Eye (tissue), 1 donor: ENCODE measurements at places on chromosomes 16 and 17.

- DNase-seq: no peak
Observed at GRCh38 chr16:55539488-55539887, 27.0 kb upstream of the CAPNS2 start.

DNA sequence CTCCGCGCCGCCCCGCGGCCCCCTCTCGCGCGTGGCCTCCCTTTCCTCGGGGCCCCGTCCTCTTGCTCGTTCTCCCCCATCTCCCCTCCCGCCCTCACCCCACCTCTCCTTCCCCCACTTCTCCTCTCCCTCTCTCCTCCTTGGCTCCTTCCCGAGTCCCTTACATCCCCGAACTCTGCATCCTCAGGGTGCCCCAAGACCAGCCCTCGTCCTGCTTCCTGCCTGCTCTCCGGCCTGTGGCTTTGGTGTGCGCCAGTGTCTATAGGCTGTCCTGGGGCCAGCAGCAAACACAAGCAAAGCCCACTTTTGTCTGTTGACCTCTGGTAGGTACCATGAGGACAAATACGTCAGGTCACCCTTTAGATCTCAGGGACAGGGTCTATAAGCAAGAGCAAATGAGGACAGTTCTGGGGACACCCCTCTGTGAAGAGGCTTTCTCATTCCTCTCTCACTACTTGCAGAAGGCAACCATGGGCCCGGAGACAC lies 284 bp upstream of the COPZ2 start:
- peak; percentile 51 for DNase-seq

GRCh38 chr17:10247810-10248209 lies 49.4 kb upstream of the GAS7 start:
- no peak for DNase-seq

- peak; percentile 72 for DNase-seq
Observed at GRCh38 chr17:76271669-76272540, 6.8 kb downstream of the UBALD2 start.

- peak; percentile 44 for DNase-seq
Observed at GRCh38 chr16:21685034-21685455, 21.3 kb downstream of the OTOA start.

DNA sequence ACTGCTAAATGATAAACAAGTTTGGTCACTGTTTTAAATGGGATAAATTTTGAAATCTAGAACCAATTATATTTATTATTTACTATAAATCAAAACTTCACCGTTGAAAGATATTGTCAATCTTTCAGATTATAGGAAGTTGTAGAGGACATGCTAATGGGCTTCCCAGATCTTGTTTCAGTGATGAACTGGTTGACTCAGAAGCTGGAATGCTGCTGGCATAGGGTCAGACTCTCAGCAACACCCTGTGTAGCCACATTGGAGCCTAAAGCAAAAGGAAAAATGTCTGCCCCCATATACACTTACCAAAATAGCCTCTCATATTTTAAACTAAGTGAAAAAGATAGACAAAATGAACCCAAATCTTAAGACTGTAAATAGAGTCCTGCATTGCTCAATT lies 916.9 kb upstream of the SOX9 start:
- no peak for DNase-seq

- no peak for DNase-seq
Observed at GRCh38 chr16:56910654-56911539, 21.0 kb upstream of the HERPUD1 start.

DNA sequence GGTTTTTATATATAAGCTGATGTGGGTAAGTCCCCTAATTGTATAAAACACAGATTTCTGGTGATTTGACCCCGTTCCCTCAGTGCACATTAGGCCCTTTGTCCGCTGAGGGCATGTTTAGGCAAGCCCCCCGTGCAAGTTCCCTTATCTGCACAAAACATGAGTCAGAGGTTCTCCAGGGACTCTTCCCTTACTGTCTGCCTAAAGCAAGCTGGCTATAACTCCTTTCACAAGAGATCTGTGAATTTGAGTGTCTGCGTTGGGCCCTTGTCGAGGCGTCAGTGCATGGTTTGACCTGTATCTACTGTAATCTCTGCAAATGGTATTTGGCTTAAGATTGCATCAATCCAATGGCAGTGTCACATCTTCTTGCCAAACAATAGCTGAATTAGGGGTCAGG lies 712.8 kb downstream of the CDH8 start:
- DNase-seq: peak; percentile 4

GRCh38 chr17:62164747-62165722 lies 100.0 kb upstream of the MED13 start:
- DNase-seq: no peak

DNA sequence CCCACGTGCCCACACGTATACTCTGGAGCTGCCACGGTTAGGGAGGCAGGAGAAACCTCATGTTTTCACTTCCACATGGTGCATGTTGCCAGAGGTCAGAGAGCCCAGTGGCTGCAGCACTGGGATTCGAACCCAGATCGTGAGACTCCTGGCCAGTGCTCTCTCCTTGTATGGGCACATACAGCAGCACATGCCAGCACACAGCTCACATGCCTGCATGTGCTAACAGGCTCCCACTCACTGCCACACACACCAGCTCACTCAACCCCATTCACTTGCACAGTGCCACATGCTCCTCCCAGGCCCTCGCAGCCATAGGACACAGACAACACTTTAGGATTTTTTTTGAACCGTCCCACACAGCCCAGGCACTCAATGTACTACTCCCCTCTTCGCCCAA lies 49.5 kb upstream of the MRPS23 start:
- DNase-seq: no peak

- DNase-seq: no peak
Observed at GRCh38 chr17:71488851-71489250, 632.0 kb upstream of the SOX9 start.

- DNase-seq: peak; percentile 30
Observed at GRCh38 chr16:4591706-4592470, 22.8 kb downstream of the UBALD1 start.

GRCh38 chr17:64402469-64402868 lies 11.8 kb upstream of the PECAM1 start:
- no peak for DNase-seq

DNA sequence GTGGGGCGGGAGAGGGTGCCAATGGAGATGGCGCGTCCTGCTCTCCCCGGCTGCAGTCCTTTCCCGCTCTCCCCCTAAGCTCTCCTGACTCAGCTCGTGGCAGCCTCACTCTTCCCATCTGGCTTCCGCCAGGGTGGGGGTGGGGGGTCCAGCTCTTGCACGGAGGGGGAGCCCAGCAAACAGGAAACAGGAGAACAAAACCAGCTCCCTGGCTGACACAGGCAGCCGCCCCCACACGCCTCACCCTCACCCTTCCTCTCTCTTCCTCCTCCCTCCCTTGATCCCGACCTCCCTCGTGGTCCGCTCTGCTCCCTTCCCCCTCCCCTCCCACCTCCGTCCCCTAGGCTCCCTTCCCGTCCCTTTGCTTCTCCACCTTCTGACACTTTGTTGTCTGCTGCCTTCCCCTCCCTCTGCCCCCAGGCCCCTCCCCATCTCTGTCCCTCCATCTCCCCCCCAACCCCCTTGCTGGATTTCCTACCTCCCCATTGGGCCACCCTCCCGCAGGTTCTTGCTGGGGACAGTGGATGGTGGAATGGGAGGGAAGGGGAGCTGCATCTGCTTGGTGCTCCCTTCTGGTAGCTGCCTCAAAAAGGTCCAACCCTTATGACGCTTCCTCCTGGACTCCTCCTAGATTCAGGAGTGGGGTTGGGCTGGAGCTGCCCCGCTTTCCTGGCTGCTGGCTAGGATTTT lies 23.7 kb downstream of the ARHGAP23 start:
- peak; percentile 79 for DNase-seq

- no peak for DNase-seq
Observed at GRCh38 chr17:61294286-61294685, 105.4 kb upstream of the TBX2 start.

DNA sequence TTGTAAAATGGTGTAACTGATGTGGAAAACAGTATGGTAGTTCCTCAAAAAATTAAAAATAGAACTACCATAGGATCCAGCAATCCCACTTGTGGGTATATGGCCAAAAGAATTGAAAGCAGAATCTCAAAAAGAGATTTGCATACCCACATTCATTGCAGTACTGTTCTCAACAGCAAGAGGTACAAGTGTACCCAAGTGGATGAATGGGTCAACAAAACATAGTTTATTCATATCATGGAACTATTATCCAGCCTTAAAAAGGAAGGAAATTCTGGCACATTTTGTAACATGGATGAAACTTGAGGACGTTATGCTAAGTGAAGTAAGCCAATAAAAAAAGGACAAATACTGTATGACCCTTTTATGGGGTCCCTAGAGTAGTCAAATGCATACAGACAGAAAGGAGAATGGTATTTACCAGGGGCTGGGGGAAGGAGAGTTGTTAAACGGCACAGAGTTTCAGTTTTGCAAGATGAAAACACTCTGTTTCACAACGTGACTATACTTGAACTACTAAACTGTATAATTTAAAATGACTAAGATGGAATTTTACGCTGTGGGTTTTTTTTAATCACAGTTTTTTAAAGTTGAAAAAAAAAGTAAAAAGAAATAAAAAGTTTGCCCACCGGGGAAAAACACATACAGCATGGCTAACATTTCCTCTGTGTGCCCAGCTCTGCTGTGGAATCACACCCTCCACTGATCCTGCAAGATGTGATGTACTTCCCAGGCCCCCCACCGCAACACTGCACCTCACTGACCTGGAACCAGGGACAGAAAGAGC lies 6.1 kb downstream of the TVP23A start:
- no peak for DNase-seq

DNA sequence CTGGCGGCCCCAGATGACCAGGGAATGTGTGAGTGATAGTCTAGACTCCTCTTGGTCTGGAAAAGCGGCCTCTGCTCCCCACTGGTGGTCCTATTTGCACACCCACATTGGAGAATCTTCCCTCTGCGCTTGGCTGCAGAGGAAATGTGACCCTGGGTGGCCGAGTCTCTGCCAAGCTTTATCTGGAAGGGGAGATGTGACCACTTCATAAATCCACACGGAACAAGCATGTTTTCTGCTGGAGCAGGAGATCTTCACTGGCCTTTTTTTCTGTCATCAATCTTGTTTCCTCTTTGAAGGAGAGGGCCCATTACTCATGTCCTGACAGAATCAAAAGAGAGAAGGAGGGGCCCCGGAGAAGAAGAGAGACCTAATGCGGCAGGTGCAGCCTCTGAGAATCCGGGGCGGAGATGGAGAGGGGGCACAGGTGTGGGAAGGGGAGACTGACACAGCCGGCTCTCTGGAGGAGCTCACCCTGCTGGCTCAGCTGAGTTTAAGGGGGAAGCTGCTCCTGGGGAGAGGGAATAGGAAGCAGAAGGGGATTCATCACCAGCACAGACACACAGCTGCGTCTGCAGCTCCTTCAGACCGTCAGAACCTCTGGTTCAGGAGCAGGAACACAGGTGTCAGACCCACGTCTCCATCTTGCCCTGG lies 116.3 kb downstream of the SOX9 start:
- no peak for DNase-seq

GRCh38 chr16:82926500-82926899 lies 299.7 kb downstream of the CDH13 start:
- no peak for DNase-seq

- peak; percentile 74 for DNase-seq
Observed at GRCh38 chr17:40949418-40949817, 12.0 kb upstream of the KRT23 start.

GRCh38 chr17:77098884-77099545 lies 41.8 kb upstream of the SEC14L1 start:
- DNase-seq: no peak

DNA sequence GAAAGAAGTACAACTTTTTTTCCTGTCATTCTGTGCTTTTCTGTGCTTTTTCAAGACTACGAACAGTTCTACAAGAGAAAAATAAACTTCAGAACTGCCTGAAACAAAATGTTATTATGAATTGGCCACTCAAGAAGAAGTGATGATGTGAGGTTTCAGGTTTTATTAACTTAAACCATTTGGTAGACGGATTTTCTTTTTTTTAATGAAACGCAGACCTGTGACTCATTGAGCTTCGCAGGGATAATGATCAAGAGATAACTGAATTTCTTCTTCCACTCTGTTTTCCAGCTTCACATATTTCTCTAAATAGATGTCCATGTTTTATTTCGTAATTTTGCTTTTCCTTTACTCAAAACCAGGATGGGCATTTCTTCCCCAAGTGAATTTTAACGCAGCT lies 32.7 kb downstream of the AIPL1 start:
- no peak for DNase-seq

- peak; percentile 89 for DNase-seq
Observed at GRCh38 chr16:77684181-77684526, 38.2 kb upstream of the NUDT7 start.

- no peak for DNase-seq
Observed at GRCh38 chr16:66035096-66035495, 331.4 kb upstream of the CDH5 start.

GRCh38 chr17:83068641-83069570 lies 10.5 kb upstream of the METRNL start:
- no peak for DNase-seq

- no peak for DNase-seq
Observed at GRCh38 chr17:28665994-28666393, 4.0 kb downstream of the SUPT6H start.

- no peak for DNase-seq
Observed at GRCh38 chr16:82681592-82681991, 54.8 kb downstream of the CDH13 start.

GRCh38 chr17:49965524-49965909 lies 3.5 kb upstream of the DLX4 start:
- DNase-seq: no peak

DNA sequence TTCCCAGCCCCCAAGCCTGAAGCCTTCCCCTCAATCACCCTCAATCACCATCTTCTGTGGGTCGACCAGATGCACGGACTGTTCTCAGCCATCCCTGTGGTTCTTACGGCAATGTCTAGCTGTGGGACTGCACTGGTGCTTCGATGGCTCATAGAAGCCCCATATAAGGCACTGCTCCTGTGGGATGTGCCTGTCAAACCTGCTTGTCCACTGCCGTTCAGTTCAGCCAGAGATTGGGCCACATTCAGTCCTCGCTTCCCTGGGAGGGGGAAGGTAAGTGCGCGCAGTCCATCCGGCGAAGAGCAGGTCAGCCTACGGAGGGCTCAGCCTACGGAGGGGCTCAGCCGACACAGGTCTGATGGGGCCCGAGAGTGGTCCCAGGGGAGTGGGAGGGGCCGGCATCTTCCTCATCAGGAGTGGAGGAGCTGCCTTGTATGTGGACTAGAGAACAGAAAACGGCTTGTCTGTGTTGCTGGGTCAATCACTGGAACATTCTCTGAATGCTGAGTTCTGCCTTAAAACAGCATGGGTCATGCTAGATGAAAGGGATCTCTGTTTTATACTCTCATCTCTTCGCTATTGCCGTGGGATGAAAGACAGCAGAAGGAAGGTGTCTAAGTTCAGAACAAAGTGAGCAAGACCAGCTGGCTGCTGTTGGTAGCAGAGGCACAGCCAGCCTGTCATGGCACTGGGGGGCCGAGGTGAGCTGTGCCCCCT lies at the start of gene CARD14:
CARD14 (plus strand) TSS at position 247 of the 717 bp plus-strand sequence. CDS start 11,409 bp downstream, outside the sequence.
- DNase-seq: no peak

DNA sequence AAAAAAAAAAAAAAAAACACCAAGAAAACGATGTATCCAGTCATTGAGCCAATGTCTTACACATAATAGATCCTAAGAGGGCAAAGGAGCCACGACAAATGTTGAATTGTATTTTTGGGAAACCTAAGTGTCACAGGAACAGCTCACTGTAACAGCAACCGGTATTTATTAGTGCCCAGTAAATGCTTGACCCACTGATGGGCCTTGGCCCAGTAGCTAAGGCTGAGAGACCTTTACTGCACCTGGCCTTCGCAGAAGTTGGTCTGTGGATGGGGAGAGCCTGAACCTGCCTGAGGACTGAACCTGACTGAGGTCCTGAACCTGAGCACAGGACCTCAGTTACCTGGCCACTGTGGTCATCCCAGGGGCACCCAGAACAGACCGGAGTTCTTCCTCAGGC lies 65.0 kb upstream of the TBX2 start:
- DNase-seq: no peak

- peak; percentile 54 for DNase-seq
Observed at GRCh38 chr16:78748220-78748929, 648.9 kb downstream of the WWOX start.

GRCh38 chr17:73646409-73647300 lies 2.4 kb upstream of the SDK2 start:
- peak; percentile 81 for DNase-seq
